Fibroblast of skin of right biceps (primary cell): ENCODE measurements at places on chromosomes 3 and 15.
A peak's percentile ranks its signal among the peaks of the same experiment; 100 is the strongest.

DNA sequence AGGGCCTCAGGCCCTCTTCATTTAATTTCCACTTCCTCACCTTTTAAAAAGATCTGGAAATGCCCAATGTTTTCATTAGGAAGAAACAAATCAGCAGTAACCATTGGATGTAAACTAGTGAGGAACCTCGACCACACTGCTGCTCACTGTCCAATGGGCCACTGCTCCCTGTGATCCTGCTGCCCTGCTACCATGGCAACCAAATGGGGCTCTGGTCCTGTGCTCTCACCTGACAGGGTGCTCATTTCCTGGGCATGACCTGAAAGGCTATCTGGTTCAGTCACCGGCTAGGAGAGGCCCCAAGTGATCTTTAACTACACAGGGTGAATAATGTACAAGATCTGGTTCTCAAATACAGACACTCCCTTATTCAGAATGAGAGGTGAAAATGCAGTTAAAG lies 54.6 kb downstream of the ARHGEF3 start:
- no peak for DNase-seq

- no peak for DNase-seq
Observed at GRCh38 chr3:99006686-99007085, 105.2 kb upstream of the DCBLD2 start.

DNA sequence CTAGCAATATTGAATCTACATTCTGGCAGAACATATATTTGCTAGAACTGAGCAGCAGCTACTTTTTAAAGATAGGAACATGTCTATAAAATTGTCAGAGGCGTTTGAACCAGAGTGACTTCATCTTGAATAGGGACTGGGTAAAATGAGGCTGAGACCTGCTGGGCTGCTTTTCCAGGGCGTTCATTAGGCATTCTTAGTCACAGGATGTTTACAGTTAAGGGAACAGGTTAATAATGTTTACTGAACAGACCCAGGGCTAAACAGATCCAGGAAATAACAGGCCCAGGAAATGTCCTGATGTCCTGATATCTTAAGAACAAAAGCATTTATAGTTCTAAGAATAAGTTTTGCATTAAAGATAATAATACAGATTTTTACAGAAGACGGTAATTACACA lies 34.5 kb upstream of the B3GALNT1 start:
- no peak for DNase-seq

GRCh38 chr3:158747417-158747816 lies 15.2 kb upstream of the RARRES1 start:
- no peak for DNase-seq

GRCh38 chr15:87489902-87490665 lies 766.5 kb downstream of the NTRK3 start:
- DNase-seq: no peak

GRCh38 chr15:50083424-50084025 lies 35.5 kb downstream of the ATP8B4 start:
- DNase-seq: peak; percentile 3

DNA sequence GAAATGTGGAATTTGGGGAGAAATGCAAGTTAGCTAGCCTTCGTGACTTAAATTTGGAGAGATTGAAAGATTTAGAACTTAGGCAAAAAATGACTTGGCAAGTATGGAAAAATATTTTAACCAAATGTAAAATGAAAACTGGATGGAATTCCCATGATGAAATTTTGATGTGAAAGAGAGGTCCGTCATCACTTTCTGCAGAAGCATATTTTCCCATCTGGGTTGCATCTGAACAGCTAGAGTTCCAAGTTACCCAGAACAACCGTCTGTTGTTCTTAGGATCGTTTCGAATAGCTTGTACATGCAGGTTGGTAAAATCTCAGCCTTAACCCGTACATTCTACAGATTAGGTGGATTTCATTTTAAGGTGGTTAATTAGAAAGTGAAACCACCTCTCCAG lies 136.3 kb downstream of the GHSR start:
- peak; percentile 40 for DNase-seq

DNA sequence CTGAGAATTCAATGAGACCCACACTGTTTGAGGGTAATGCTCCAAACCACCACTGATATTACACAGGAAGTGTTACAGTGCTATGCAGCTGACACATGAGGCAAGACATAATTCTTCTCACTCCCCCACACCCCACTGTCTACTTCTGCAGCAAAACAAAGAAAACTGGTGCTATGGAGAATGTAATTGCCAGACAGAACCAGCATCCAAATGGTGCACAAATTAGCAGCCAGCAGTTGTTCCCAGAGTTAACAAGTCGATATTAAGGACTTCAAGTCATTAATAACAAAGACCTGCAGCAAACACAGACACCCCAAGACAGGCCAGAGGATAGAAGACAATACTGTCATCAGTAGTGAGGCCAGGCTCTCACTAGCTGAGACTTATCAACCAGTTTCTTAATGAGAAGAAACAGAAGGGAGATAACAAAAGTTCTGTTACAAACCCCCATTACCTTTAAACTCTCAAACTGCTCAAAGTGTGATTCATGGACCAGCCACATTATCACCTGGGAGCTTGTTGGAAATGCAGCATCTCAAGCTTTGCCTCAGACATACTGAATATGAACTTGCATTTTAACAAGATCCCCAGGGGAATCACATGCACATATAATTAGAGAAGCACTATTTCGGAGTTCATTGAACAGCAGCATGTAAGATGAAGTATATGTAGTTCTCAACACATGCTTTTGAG lies 58.7 kb upstream of the FNDC3B start:
- peak; percentile 54 for DNase-seq

GRCh38 chr3:94232921-94233320 lies 170.1 kb downstream of the NSUN3 start:
- DNase-seq: no peak

GRCh38 chr15:50257924-50258323 lies 7.6 kb downstream of the HDC start:
- peak; percentile 30 for DNase-seq

- peak; percentile 76 for DNase-seq
Observed at GRCh38 chr3:185728630-185729336, 96.1 kb downstream of the IGF2BP2 start.

DNA sequence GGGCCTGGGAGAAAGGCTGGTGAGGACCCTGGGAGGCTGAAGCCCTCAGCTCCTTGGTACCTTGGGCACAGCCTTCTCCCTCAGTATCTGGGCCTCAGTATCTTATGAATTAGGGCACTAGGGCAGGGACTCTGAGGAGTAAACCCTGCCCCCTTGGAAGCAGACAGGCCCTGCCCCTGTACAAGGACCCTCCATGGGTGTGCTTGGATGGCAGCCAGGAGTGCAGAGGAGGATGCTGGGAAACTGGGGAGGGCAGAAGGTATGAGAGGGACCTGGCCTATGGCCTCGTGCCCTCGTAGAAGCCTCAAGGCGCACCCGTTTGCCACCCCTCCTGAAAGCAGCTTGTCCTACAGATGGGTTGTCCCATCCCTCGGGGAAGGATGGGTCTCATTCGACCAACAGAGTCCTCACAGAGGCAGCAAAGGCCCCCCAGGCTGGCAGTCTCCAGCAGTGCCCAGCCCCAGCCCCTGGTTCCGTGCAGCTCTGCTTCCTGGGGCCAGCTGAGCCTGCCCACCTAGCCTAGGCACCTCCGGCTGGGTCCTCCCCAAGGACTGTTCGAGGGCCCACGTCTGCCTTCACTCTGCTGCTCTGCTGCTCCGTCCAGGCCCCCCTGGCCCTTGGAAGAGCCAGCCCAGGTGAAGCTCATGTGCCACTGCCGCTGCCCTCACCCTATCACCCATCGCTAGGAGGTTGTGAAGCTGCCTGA lies 15.3 kb upstream of the SEMA3F start:
- no peak for DNase-seq

DNA sequence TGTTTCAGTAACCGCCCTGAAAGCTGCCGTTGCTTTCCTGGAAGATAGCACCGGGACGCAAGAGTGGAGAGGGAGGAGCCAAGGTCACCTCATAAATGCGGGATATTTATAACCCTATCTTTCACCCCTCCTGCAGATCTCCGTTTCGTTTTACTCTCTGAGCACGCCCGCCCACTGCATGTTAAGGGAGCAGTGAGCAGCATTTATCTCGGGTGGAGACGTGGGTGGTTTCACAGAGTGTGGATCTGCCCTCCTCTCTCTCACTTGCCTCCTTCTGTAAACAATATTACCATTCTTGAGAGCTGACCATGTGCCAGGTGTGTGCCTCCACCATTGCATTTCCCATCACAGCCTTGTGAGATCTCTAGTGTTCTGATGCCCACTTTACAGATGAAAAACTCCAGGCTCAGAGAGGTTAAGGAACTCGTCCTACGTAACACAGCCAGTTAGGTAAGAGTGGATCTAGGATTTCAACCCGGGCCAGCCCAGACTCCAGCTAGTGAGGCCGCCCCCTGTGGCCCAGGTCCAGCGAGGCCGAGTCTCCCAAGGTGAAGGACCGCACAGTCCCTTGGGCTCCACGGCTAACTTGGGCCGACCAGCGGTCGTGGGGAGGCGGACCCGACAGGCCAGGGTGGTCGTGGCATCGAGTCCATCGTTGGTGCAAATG lies 16.9 kb upstream of the SEMA4B start:
- peak; percentile 24 for DNase-seq

DNA sequence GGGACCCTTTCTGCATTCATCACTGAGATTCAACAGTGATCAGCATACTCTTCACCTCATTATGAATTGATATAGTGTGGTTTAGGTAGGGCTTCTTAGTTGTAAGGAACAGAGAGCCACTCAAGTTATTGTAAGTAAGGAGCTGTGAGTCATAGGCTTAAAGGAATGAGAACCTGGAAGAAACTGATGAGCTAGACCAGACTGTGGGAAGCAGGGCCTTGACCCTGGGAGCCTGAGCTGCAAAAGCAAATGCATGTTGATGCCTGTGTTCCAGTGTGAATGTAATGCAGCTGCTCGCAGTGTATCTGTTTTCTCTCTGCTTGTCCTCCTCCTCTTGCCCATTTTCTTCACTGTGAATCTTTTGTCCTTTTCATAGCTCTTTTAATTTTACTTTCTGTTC lies 13.6 kb downstream of the ZKSCAN7 start:
- DNase-seq: no peak

GRCh38 chr3:157134620-157135191 lies 25.2 kb downstream of the CCNL1 start:
- no peak for DNase-seq

GRCh38 chr15:42151141-42151561 lies 5.3 kb downstream of the PLA2G4F start:
- no peak for DNase-seq

GRCh38 chr3:34856081-34856947 lies 783.0 kb upstream of the ARPP21 start:
- DNase-seq: peak; percentile 68

DNA sequence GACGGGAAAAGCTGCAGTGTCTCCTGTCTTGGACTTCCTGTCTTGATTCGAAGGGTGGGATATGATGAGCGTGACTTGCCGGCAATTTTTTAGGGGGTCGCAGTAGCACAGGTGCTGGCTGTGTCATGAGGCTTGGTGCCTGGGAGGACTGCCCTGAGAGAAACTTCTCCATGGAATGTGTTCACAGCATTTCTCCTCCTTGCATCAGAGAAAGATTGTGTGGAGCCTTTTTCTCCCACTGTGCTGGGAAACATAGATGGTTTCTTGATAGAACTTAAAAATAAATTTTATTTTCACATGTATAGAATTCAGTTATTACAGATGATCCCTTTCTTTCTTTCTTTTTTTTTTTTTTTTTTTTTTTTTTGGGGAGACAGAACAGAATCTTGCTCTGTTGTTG lies 121.4 kb downstream of the KLHL25 start:
- DNase-seq: peak; percentile 26

DNA sequence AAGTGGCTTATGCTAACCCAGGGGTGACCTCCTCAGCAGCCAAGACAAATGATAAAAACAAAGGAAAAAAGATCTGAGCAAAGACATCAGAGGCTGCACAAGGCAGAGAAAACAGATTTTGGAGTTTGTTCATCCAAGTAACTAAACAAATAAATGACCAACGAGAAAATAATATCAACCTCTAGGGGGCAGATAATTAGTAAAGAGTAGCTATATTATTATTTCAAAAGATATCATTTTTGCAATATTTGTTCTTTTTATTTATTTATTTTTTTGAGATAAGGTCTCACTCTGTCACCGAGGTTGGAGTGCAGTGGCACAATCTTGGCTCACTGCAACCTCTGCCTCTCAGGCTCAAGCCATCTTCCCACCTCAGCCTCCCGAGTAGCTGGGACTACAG lies 101.8 kb downstream of the PCCB start:
- DNase-seq: no peak

GRCh38 chr3:30996467-30996866 lies 102.0 kb upstream of the GADL1 start:
- DNase-seq: no peak

DNA sequence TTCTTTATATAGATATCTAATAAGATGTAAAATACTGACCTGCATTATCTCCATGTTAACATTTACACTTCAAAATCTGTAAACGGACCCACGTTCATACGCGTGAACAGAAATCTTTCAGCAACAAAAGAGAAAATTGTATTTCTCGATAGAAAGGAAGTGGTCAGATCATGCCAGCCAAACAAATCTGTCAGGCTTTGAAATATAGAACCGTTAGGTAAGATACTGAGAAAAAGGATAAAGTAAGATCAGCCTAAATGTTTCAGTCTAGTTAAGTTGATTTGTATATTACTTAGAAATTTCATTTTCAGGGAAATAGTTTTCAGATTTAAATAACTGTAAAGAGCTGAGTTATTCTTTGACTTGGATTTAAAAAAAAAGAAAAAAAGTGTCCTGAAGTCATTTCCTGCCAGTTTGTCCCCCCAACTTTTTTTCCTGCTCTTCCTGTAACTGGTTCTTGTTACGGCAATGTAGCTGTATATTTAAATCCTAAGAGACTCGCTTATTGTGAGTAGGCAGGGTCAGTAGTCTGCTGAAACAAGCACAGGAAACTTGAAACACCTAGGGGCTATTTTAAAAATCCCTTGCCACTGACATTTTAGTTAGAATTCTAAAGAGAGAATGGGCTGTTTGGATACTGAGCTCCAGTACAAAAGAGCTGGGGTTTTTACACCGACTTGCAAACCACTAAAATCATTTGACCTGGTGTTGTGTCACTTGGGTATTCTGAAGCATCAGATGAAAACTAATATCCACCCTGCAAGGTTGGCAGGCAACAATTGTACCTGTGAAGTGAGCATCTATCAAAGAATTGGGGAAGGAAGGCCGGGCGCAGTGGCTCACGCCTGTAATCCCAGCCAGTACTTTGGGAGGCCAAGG lies 237.5 kb downstream of the UBE2E2 start:
- DNase-seq: no peak

DNA sequence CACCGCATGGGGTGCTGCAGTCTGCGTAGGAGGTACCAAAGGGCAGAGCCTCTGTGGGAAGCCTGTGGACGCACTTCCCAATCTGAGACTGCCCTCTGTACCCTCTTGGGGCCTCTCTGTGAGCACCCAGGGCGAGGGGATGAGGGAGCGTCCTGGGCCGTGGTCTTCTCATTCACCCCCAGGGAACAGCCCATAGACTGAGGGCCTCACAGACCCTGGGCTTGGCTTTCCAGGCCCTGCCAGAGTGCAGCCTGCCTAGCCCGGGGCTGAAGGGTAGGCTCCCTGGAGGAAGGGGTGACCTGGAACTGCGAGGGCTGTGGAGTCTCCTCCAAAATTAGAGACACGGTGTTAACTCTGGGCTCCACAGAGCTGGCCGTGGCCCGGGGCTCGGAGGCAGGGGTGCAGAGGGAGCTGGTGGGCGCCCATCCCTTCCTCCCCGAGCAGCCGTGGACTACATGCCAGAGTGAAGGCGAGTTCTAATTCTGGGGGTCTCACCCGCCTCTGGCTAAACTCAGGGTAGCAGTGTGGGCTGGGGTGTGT lies 468 bp upstream of the SPTBN5 start:
- DNase-seq: no peak

GRCh38 chr3:64083575-64083974 lies 60.3 kb upstream of the PSMD6 start:
- no peak for DNase-seq

- no peak for DNase-seq
Observed at GRCh38 chr3:77146004-77146403, 106.1 kb downstream of the ROBO2 start.
